SIG-M5 (cell line): ENCODE measurements at places on chromosomes 7 and 10.
A peak's percentile ranks its signal among the peaks of the same experiment; 100 is the strongest.

DNA sequence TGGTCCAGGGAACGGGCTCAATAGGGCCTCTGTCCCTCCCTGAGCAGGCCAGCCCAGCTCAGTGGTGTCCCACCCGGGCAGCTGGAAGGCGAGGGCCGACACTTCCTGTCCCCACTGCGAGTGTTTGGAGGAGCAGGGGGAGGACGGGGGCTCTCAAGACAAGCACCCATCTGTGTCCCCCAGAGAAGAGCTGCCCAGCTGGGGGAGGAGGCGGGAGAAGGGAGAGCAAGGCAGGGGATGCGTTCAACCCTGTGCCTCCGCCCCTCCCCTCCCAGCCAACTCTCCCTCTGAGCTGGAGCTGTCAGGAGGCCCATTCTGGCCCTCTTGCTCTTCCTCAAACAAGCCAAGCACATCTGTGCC is 35.7 kb downstream of the ZCCHC24 start:
- DNase-seq: no peak

DNA sequence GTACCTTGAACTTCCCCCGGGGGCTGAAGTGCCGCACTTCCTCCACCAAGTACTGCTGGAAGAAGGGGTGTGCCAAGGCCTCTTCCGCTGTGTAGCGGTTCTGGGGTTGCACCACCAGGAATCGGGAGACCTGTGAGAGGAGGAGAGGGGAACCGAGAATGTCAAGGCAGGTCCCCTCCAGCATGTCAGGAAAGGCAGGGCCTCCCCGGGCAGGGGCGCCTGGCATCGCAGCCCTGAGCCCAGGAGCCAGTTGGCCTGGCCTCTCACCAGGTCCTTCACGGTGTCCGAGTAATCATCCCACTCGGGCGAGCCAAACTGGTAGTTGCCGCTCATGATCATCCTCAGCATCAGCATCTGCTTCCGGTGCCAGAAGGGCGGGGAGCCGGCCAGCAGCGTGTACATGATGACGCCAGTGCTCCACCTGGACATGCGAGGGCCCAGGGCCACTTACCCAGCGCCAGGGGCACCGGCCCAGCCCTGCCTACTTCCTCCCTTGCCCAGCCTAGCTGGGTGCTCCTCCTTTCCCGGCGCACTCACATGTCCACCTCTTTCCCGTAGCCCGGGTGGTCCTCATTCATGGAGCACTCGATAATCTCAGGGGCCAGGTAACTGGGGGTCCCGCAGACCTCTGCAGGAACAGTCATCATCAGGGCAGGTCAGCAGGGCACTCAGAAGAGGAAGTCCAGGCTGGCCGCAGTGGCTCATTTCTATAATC is 11.0 kb downstream of the PHKG1 start:
- DNase-seq: no peak

DNA sequence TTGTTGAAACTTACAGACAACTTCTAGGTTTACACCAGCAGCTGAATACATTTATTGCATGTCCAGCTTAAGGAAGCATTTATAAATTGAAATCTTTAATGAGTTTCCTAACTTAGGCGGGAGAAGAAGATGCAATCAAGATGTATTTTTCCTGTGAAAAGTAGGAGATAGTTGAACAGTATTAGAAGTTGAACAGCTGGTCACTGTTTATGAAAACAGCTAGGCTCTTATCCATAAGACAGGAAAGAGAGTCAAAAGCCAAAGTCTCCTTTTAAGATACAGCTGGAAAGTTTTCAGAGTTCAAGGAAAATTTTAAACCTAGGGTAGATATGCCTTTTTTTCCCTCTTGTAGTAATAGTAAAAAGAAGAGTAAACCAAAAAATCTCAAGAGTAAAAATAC is 236.1 kb upstream of the FERD3L start:
- no peak for DNase-seq

GRCh38 chr10:48542471-48543181 is 62.2 kb downstream of the ARHGAP22 start:
- DNase-seq: no peak

GRCh38 chr10:70523057-70523456 is 44.5 kb downstream of the PALD1 start:
- DNase-seq: no peak

DNA sequence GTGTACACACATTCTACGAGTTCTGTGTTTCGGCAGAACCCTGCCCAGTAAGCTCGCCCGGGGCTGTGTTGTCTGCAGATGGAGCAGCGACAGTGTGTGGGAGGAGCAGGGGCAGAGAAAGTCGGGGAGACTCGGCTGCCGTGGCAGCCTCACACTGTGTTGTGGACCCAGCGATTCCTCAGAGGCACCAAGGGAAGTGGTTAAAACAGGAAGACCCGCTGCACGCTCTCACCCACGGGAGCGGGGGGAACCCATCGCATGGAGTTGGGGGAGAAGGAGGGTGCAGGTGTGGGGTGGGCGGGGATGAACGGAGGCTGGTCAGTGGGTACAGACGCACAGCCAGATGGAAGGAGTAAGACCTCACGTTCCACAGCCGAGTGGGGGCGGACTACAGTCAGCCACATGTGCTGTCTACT is 250.2 kb downstream of the ELFN1 start:
- DNase-seq: no peak

DNA sequence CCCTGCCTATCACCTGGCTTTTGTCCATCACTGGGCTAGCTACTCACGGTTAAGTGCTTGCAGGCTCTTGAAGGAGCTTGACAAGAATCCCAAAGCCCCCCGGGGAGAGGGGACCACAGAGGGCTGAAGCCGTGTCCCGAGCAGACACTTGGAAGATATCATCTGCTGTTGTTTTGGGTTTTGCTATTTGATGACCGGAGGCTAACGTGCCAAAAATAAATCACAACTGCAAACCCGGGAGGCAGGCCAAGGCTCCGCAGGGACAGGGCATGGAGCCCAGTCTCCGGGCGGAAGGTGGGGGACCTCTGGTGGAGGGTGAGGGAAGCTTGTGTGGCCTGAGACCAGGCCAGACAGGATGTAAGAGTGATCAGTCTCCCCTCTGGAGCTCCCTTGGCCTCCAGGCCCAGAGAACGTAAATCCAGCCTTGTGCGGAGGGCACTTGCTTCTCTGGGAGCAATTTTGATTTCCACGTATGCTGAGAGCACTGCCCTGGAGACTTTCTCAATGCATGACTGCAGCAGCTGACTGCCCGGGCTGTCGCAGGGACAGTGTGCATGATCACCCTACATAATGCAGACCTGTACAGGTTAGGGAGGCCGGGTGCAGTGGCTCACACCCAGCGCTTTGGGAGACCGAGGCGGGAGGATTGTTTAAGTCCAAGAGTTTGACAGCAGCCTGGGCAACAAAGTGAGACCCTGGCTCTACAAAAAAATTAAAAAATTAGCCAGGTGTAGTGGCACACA is at the start of gene PHKG1:
PHKG1 (minus strand) TSS at position 164 of the 743 bp plus-strand sequence. CDS start 4,011 bp downstream, outside the sequence.
- DNase-seq: no peak

GRCh38 chr10:6204063-6204340 is 1.3 kb downstream of the PFKFB3 start:
- DNase-seq: no peak

GRCh38 chr7:158821171-158822031 is 7.9 kb downstream of the ESYT2 start:
- no peak for DNase-seq

DNA sequence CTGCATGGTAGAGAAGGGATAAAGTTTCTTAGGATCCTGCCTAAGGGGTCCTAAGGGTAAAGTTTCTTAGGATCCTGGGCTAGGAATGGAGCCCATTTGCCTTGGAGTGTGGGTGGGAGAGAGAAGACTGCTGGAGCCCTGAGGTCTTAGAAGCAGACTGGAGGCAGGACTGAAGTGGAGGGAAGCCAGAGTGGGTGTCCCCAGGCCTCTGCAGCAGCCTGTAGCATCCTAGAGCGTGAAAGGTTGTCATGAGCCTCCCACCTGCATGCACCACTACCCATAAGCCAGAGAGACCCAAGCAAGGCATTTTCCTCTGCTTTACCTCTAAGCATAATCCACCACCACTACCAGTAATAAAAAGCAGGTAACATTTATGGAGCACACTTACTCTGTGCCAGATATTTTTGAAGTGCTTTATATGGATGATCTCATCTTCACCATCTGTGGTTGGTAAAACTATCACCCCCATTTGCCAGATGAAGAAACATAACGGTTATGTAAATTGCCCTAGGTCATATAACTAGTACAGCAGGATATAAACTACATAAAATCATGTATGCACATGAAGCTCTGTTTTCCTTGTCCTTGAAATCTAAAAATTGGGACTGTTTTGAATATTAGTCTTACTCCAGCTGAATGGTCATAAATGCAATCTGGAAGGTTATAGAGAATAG is 103.5 kb upstream of the CCDC6 start:
- no peak for DNase-seq

GRCh38 chr10:122249991-122250750 is 20.9 kb upstream of the BTBD16 start:
- no peak for DNase-seq

DNA sequence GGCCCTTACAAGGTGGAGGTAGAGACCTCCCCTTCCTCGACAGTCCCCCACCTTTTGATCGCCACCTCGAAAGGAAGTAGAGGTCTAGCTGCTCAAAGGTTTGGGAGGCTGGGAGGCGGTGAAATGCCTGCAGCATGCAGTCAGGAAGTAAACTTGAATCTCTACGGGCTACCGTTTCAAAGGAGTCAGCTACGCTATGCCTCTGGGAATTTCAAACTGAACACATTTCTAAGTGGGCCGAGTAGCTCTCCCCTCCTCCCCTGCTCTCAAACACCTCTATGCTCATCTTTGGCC is 68.0 kb downstream of the CXCL12 start:
- DNase-seq: no peak

DNA sequence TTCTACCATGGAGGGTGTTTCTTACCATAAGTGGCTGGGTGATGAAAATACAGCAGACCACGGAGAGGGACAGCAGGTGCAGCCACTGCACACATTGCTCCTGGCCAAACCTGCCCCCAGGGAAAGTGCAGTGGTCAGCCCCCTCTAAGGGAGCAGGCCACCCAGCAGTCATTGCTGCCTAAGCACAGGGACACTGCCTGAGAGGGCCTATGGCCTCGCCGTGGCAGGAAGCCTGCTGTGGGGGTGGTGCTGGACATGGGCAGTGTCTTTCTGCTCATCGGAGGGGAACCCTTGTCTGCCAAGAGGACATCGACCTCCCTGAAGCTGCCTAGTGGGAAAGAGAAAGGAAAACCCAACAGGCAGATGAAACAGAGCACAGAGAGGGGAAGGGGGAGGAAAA is 118.3 kb downstream of the PKD1L1 start:
- DNase-seq: no peak

DNA sequence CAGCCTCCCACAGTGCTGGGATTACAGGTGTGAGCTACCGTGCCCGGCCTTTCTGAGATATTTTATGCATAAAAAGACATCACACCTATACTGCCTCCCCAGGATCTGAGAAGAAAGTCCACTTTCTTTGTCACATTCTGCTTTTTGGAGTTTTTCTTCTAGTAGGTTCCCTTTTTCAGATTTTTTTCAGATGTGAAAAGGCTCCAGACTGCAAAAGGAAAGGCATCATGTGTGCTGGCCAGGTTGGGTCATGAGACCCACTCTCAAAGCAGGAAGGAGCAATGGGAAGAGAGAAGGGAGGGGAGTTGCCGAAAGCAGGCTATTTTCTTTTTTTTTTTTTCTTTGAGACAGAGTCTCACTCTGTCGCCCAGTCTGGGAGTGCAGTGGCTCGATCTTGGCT is 10.8 kb downstream of the BLVRA start:
- DNase-seq: no peak

- DNase-seq: peak; percentile 4
These were observed at the start of gene HDAC9 for GRCh38 chr7:18495412-18496340. TSS of gene HDAC9 (plus strand) at chr7:18495749. CDS start at chr7:18496303, 554 bp downstream.

DNA sequence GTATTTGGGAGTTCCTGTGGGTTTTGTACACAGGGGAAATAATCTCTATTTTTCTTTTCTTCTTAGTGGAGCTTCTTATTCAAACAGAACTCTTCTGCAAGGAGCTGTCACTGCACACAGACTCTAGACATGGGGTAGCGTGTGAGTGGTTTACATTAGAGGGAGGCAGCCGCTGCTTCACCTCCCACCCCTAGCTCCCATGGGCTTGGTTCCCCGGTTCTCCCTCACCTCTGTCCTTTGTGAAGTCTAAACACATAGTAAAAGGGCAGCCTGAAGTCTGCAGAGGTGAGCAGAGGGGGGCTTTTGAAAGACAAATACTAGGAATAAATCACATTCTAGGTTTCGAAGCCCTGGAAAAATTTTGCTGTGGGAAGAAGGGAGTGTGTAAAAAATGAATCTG is 5.5 kb downstream of the ASB4 start:
- no peak for DNase-seq

DNA sequence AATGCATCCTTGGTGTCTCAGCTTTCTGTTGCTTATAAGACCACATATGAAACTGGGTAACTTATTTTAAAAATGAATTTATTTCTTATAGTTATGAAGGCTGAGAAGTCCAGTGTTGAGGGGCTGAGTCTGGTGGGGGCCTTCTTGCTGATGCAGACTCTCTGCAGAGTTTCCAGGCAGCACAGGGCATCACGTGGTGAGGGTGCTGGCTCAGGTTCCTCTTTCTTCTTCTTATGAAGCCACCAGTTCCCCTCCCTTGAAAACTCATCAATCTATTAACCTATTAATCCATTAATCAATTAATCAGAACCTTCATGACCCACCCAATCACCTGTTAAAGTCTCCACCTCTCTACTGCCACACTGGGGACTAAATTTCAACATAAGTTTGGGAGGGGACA is 595.6 kb upstream of the NRP1 start:
- no peak for DNase-seq

- DNase-seq: no peak
These were observed 87.1 kb downstream of the DYNC1I1 start for GRCh38 chr7:95859429-95859828.

DNA sequence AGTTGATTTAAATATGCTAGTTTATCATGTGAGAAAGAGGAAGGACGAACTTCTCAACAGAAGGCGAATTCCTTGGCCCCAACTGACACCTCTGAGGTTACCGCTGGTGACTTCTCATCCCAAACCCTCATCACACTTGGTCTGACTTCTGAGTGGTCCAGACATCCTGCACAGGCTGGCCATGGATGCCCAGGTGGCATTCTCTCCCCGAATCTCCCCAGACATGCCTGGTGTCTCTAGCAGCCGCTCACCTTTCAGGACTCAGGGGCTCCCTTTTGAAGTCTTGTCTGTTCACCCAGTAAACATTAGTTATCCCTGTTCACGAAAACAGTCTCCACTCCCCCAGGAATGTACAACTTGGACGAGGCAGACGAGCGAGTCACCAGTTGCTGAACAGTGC is 157.7 kb downstream of the ADARB2 start:
- DNase-seq: no peak

DNA sequence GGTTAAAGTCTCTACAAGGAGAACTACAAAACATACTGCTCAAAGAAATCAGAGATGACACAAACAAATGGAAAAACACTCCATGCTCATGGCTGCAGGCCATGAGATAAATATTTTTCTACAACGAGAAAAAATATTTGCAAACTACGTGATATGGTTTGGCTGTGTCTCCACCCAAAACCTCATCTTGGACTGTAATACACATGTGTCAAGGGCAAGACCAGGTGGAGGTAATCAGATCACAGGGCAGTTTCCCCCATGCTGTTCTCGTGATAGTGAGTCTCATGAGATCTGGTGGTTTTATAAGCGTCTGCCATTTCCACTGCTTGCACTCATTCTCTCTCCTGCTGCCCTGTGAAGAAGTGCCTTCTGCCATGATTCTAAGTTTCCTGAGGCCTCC is 57.8 kb downstream of the COA1 start:
- DNase-seq: no peak
